ENCODE measurements at places on chromosomes 2 and 18.
A peak's percentile ranks its signal among the peaks of the same experiment; 100 is the strongest.

DNA sequence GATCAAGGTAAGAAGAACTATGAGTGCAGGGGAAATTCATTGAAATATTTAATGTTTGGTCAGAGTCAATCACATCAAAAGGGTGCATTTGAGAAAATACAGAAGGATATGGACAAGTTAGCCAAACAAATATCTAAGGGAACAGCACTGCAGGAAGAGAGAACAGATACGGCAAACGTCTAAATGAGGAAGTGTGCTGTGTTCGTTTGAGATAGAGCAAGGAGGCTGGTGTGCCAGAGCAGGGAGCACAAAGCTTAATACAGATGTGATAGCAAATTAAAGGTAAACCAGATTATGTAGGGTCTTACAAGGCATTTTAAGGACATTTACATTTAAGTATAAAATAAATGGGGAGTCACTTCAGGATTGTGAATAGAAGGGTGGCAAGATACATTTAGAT, 241.3 kb upstream of the ZNF804A start:
- no peak for DNase-seq

DNA sequence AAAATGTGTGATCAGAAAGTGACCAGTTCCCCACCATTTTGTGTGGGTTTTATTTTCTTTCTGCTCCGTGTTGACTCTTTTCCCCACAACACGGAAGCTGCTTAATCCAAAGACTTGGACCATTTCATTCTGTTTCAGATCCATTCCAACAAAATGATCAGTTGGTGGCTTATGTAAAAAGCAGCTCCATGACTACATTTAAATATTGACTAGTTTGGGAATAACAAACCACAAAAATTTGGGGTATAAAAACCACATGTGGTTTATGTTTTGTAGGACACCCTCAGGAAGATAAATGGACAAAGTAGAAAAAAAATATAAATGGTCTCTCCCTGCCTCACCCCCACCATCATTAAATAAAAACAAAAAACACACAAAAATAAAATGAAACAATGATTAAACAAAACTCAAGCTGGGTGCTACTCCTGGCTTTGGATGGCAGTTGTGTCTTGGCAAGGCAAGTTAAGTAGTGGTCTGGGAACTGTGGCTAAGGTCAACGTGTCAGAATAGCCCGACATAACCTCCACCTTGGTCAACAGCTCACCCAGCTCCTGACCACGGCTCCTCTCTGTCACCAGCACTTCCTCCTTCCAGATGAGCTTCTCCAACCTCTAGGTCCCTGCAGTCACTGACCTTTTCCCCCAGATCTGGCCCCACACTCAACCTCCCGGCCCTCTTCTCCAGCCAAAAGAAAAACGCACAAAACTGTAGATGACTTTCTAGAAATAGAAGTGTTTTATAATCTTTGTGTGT, 12.8 kb upstream of the WIPF1 start:
- DNase-seq: no peak

DNA sequence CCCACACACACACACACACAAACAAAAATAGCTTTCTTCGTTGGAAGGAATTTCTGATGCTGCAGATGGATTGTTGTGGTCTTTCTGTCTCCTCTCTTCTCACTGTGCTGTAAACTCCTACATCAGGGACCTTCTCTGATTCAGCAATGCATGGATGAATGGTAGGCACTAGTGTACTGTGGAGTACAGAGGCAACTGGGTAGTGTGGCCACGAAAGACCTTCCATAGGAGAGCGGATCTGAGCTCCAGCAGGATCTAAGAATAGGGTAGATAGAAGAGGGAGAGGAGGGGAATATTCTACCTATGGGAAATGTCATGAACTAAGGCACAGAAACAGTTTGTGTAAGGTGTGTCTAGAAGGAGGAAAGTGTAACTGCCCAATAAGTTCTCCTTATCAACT, 266.8 kb downstream of the MYCN start:
- DNase-seq: no peak

DNA sequence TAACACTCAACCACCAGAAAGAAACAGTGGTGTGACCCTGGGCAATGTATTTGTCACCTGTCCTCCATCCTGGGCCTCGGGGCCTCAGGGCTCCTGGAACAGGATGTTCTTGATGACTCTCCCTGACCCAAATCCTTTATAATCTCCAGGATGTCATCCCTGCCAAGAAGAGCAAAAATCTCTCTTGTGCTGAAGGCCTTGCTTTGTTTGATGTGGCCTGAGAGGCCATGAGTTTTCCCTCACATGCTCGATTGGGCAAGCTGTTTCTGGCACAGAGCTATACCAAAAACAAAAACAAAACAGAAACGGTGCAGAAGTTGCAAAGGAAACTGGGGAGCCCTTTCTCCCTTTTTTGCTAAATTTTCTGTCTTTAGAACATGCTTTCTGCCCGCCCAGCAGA, 35.7 kb upstream of the ST3GAL5 start:
- DNase-seq: peak; percentile 48

DNA sequence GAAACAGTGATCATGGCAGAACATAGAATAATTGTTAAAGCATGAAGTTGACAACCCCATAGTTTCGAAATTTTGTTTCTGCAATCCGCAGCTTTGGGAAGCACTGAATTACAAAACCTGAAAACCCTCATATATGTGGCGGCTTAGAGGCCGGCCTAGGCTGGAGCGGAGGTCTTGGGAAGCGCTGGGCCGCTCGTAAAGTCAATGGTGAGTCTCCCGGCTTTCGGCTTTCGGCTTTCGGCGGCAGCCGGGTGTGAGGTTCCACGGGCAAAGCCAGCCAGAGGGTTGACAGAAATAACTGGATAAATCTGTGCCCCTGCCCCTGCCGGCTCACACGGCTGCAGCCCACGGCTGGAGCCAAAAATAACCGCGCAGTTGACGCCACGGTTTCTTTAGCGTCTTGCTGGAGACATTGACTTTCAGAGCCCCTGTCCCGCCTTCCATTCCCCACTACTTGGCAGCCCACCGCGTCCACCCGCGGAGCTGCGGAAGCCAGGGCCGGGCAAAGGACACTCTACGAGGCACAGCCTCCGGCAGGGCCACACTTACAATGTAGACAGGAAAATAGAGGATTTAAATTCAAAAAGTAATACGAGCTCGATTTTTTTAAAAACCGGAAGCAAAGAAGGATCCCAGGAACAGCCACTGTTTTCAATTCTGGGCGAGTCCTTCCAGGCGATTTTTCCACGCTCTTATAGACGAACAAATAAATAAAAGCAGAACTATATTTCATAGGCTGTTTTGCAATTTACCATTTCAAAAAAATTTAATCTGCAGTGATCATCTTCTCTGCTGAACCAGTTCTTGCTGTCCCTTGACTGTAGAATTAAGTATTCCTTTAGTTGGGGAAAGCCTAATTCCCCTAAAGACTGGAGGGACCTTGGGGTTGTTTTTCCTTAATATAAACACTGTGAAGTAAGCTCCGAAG, 28.3 kb upstream of the ATP6V1B1 start:
- no peak for DNase-seq

GRCh38 chr2:232406556-232407310, at the start of gene ALPG:
ALPG (plus strand) TSS chr2:232406844; CDS start chr2:232406895, 51 bp downstream.
- DNase-seq: no peak

- DNase-seq: no peak
These were observed 59.3 kb downstream of the PRKRA start for GRCh38 chr2:178391701-178392100.

DNA sequence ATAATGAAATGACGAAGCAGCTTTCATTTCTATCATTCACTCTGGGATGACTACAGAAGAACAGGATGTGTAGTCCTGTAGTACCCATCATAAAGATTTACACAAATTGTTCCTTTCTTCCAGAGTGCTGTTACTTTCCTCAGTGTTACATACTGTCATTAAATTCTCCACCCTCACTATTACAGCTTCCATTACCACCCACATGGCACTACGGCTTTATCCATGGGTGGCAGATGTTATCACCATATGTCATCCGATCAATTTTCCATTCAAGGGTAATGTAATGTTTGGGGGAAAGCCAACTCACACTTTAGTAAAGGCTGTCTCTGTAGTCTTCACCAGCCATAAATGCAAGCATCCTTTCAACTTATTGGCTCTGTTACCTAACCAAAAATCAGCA, 7.1 kb upstream of the CSRNP3 start:
- no peak for DNase-seq

- DNase-seq: no peak
These were observed 73.8 kb upstream of the PROKR1 start for GRCh38 chr2:68569604-68570003.

DNA sequence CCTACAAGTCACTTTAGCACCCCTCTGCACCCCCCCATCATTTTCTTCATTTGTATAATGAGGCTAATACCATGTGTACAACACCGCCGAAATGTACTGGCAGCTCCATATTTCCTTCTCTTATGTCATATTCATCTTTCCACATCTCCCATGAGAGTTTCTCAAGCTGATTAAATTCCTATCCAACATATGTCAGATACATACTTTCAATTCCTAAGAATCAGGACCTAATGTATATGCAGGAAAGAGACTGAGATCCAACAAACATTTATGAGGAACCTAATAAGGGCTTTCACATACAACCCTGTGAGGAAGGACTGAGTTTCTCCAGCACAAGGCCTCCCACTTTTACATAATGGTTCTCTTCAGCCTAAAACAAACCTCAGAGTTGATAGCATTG, 41.9 kb downstream of the PRKD3 start:
- no peak for DNase-seq

DNA sequence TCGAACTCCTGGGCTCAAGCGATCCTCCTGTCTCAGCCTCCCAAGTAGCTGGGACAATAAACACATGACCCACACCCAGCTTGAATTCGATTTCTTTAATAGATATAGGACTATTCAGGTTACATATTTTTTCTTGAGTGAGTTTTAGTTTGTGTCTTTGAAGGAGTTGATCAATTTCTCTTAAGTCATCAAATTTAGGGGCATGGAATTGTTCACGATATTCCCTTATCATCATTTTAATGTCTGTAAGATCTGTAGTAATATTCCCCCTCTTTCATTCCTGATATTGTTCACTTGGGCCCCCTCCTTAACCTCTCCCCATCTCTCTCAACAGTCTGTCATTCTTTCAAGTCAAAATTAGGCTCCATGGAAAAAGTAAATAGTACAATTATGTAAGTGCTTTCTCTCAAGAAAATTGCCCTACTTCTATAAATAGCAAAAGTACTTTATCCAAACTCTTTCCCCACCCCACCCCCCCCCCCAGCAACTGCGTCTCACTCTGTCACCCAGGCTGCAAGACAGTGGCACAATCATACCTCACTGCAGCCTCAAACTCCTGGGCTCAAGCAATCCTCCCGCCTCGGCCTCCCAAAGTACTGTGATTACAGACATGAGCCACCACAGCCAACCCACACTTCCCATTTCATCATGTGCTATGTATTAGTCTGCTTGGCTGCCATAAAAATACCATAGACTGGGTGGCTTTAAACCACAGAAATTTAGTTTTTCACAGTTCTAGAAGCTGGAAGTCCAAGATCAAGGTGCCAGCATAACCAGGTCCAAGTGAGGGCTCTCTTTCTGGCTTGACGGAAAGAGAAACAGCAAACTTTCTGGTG, 20.1 kb downstream of the WDR33 start:
- DNase-seq: no peak

- no peak for DNase-seq
These were observed 560.4 kb upstream of the SALL3 start for GRCh38 chr18:78419171-78419570.

GRCh38 chr2:26384597-26384996, 17.1 kb upstream of the DRC1 start:
- DNase-seq: no peak

GRCh38 chr2:154995361-154995760, 296.9 kb downstream of the KCNJ3 start:
- no peak for DNase-seq

DNA sequence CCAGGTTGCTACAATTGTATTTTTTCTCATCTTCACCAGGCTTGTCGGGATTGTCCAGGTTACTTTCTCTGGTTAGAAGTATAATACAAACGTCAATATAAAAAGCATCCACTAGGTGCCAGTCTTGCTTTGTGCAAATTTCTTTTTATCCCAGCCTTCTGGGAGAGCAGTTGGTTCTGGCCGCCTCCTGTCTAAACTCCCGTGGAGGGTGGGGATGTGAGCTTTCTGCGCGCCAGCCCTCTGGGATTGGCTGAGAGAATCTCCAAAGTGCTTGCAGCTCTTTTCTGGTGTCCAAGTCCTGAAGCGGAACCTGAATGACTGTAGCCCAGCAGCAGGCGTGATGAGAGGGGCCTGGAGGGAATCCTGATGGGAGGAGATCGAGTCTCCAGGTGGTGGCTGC, 22.4 kb upstream of the TOGARAM2 start:
- DNase-seq: peak; percentile 78

GRCh38 chr2:10798783-10799182, 13.8 kb downstream of the PDIA6 start:
- peak; percentile 18 for DNase-seq

GRCh38 chr2:29525921-29526320, 395.5 kb downstream of the ALK start:
- DNase-seq: no peak

- no peak for DNase-seq
These were observed 590.7 kb downstream of the FBXO15 start for GRCh38 chr18:73556904-73557303.

DNA sequence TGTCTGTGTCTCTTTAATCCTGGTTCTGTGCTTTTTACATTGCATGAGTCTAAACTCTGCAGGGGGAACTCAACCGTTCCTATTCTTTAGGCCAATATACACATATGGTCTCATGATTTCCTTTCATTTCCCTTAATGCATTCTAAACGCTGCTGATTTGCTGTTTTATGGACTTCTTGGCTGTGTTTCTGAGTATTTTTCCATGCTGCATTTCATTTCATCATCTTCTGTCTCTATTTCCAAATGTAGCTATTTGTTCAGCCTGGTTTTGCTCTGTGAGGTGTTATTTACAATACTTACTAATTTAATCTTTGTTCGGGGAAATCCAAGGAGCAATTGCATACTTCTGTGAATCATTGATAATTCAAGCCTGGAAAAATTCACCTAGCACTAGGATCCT, 897.2 kb downstream of the TSN start:
- peak; percentile 95 for DNase-seq

DNA sequence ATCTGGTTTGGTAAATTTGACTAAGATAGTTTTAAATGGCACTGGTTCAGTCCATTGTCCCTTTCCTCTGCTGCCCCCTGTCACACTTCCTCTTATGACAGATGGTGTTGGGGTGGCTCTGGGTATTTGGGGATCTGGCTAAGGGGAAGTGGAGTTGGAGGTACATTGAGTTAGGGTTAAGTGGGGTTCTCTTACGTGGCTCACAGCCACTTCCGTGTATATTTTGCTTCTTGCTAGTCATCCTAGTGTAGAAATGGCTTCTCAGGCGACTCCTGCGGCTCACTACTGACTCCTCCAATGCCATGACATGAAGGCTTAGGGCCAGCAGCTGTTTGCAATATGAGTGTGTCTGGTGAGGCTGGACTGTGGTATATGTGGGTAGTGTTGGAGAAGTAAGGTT, 187.0 kb downstream of the HAUS1 start:
- DNase-seq: no peak

DNA sequence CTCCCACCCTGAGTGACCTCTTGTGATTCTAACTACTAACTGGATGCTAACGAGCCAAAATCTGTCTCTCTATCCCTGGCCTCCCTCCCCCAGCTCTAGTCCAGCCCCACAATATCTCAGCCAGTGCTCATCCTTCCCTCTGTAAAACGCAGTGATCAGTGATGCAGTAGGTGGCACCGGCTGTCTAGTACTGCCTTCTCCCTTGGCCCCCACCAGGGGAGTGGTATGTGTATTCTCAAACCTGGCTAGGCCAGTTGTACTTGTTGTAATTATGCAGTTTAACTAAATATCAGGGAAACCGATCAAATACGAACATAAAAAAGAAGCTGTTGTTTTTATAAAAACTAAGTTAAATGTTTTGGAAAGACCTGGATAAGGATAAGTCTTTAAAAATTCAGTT, 113.2 kb upstream of the ALPP start:
- DNase-seq: no peak
